ENCODE measurements at places on chromosomes 7 and 10.

DNA sequence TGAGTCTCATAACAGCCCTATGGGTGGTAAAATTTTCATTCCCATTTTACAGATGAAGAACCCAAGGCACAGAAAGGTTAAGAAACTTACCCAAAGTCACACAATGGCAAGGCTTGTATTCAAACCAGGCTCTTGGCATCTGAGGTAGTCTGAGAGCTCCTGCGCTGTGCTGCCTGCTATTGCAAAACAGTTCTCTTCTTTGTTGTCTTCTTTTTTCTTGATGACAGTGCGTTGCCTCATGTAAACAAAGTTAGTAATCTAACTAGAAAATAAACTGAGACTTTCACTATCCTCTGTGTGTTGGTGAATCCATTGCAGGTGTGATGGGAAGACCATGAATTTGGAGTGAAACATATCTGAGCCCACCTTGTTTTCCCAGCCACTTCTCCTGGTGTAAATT is 240.8 kb downstream of the PTEN start:
- no peak for DNase-seq

DNA sequence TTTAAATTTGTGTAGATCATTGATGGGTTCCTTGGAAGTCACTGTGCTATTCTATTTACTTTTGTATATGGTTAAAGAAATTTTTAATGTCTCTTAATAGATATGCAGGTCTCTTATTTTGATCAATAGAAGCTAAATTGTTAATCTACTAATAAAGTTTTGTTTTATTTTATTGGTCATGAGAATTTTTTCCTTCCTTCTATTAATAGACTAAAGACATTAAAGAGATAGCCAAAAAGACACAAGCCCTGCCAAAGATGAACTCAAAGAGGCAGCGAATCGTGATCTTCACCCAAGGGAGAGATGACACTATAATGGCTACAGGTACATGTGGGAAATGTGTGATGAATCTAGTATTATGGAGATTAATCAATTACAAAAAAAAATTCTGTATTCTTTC is 226.2 kb upstream of the KAT6B start:
- DNase-seq, result no peak

GRCh38 chr10:13276749-13277365 is 23.0 kb downstream of the PHYH start:
- DNase-seq, result no peak

GRCh38 chr7:2018569-2019460 is 213.9 kb downstream of the MAD1L1 start:
- peak; percentile 11 for DNase-seq

DNA sequence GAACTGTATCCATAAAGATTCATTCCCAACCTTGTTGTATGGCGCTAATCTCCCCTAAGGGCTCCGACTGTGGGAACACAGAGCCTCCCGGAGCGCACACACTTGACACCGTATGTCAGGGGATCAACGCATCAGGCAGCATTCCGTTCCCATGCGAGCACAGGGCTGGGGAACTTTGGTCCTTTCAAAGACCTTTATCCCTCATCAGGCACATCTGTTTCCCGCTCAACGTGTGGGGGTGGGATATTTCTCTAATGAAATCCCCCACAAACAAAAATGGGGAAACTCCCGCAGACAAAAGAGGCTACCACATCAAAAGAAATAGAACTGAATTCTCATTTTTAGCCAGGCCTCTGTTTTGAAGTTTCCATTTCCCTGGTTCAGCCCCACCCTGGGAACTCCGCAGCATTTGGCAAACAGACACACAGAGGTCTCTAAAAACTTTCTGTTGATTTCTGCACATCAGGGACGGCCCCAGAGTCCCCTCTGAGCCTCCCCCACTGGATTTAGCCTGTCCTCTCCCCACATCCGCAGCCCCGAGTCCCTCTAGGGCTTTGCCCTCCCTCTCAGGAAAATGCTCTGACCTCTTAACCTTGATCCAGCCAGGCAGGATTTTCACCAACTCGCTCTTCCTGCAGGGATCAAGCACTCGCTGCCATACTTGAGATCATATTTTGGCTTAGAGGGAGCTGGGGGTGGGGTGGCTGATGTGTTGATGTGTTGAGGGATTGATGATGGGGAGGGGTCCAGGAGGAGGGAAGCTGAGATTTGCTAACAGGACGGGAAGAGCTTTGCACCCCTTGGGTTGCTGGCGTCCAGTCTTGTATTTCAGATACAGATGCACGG is 6.6 kb downstream of the CPA5 start:
- DNase-seq, result no peak

- peak; percentile 25 for DNase-seq
These were observed 92.4 kb upstream of the LEP start for GRCh38 chr7:128148676-128149075.

DNA sequence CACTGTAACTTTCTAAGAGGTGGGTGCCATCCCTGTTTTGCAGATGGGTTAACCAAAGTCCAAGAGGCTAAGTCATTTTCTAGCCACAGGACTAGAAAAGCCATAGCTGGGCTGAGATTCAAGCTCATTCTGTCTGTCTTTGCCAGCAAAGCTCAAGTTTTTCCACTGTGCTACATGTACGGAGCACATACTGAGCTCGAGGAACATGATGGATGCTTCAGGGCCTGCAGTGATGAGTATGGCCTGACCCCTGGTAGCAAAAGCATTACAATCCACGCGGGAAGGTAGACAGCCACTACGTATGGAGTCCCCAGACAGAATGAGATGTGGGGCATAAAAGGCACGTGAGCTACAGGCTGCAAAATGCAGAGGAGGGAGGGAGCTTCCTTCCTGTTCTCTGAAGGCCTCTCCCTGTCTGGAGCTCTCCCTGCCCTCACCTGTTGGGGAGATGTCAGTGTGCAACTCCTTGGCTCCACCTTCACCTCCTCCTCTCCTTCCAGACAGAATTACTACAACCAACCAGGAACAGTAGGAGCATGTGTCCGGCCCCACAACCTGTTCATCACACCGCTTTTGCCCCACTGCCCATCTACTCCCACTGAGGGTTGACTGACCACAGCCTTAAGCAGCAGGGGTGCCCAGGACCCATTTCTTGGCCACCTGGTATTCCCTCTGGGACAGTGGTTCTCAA is 16.4 kb downstream of the ITPRIP start:
- no peak for DNase-seq

DNA sequence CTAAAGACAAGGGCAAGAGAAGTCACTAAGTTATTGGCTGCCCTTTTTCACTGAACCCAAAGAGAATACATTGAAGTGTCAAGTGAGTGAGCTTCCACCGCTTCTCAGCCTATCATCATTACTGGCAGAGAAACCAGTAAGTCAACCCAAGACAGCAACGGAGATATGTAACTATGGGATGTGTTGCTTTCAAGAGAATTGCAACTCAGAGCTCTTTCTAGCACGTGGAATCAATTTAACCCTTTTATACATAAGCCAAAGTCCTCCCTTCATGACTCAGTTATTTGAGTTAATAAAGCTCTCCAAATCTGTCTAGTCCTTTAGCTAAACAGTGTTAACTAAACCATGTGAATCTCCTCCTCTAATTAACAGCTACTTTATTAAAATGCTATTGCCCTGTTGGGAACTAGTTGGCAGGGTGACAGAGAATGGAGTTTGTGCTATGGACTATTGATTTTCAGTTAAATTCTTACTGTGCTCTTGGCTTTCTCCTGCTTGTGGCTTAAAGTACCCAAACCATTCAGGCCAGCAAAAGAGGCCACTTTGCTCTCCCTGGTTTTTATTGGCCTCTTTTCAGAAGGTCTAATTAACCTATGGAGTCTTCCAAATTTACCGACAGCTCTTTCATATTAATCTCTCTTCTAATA is 287.7 kb downstream of the NRG3 start:
- DNase-seq, result no peak

DNA sequence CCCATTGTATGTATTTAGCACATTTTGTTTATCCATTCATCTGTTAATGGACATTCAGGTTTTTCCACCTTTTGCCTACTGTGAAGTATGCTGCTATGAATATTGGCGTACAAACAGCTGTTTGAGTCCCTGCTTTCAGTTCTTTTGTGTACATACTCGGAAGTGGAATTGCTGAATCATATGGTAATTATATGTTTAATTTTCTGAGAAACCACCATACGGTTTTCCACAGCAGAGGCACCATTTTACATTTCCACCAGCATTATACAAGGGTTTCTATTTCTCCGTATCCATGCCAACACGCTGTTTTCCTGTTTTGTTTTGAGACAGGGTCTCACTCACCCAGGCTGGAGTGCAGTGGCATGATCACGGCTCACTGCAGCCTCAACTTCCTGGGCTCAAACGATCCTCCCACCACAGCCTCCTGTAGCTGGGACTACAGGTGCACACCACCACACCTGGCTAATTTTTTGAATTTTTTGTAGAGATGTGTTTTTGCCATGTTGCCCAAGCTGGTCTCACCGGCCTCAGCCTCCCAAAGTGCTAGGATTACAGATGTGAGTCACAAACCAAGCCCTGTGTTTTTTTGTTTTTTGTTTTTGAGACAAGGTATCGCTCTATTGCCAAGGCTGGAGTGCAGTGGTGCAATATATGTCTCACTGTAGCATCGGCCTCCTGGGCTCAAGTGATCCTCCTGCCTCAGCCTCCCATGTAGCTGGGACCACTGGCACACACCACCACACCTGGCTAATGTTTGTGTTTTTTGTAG is 22.1 kb upstream of the FBXW4 start:
- DNase-seq, result no peak

GRCh38 chr10:132786476-132786883 is 533 bp upstream of the NKX6-2 start:
- no peak for DNase-seq

DNA sequence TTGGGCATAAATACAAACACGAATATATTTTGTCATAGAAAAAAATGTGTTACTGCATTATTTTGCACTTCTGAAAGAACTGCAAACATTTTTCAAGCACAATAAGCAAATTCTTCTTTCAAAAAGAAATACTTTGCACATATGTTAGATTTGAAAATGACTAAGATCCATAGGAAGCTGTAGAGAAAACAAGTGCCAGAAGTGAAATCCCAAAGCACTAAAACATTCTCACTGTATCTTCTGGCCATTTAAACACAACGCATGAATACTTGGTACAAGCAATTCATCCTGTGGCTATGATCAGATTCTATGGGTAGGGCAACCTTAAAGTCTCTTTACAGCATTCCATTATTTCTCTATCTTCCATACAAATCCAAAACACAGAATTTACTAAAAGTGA is 225.4 kb upstream of the IMMP2L start:
- no peak for DNase-seq

DNA sequence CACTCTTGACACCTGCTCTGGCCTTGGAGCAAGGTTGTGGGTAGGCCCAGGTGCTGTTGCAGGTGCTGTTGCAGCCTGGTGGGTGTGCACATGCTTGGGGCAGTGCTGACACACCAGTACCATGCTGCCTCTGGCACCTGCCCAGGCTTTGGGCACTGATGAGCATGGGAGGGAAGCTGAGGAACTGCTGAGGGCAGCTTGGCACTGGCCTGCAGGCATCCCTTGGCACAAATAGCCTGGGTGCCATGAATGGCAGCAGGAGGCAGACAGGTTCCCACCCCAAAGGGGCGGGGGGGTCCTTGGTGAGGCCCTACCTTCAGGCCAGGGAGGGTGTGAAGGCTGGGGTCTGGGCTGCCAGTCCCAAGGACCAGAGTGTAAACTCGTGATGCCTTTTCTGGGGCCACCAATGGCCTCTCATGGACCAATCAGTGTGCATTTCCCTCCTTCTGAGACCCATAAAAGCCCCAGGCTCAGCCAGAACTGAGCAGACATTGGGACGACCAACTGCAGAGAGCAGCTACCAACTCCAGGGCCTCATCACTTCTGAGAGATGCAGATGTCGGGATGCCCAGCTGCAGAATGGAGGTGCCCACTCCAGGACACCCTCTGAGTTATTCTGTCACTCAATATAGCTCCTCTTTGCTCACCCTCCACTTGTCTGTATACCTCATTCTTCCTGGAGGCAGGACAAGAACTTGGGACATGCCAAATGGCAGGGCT is 547.4 kb downstream of the ZWINT start:
- no peak for DNase-seq

DNA sequence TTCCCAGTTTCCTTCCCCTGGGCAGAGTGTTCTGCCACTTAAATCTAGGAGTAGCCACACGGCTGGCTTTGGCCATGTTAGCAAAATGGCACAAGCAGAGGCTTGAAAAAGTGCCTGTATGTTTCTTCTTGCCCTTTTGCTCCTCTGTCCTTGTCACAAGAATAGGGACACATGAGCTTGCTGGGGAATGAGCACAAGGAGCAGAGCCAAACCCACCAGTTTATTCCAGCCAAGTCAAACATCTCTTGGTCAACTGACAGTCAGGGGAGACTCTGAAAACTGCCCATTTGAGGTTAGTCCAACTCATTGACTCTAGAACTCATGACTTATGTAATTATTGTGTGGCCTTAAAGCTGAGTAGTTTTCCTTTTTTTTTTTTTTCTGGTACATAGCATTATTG is 739.7 kb upstream of the FZD8 start:
- no peak for DNase-seq

DNA sequence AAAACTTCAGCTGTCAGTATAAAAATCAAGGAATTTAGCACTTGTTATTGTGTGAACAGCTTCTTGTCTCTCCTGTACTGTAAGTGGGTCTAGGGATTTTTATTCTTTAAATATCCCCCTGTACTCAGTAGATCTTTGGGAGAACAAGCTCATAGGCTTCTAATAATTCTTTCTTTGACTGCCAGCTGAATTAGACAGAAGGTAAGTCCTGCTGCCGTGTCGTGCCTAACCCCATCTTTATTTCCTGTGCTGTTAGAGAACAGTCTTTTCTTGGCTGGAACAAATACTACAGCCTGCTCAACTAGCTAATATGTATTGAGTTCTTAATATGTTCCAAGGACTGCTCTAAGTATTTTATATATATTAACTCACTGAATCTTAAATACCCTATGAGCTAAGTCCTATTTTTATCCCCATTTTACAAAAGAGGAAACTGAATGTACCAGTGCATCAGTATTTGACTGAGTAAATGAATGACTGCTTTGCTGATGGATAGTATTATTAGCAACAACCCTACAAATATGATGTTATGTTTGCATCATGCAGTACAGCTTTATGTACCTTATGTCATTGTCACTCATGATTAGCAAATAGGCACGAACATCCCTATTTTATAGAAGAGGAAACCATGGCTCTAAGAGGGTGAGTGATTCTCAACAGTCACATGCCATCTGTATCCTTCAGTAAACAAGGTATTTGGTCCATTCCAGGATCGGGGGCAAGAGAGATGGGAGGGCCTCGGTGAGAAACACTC is 5.5 kb upstream of the DUSP5 start:
- no peak for DNase-seq

- DNase-seq, result no peak
These were observed 859.2 kb downstream of the GATA3 start for GRCh38 chr10:8913720-8914119.

DNA sequence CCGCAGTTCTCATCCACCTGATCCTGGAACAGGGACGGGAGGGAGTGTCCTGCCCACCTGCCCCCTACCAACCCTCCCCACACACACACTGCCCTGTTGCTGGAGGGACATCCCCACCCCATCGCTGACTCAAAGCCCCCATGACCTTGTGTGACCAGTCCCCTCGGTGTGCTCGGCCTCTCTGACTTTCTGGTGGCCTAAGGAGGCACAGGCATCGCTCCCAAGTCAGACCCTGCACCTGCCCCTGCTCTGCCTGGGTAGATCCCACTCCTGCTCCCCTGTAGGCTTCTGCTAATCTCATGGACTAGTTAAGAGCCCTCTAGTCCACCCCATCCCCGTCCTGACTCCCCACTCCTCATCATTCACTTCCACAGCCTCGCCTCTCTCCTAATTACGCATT is 58.8 kb upstream of the DOCK1 start:
- no peak for DNase-seq

GRCh38 chr10:11178606-11179515 is 161.2 kb downstream of the CELF2 start:
- DNase-seq, result no peak
